ENCODE measurements at places on chromosomes 2 and 18.

- DNase-seq: no peak
Measured at GRCh38 chr2:34069604-34070003, 470.5 kb upstream of the FAM98A start.

DNA sequence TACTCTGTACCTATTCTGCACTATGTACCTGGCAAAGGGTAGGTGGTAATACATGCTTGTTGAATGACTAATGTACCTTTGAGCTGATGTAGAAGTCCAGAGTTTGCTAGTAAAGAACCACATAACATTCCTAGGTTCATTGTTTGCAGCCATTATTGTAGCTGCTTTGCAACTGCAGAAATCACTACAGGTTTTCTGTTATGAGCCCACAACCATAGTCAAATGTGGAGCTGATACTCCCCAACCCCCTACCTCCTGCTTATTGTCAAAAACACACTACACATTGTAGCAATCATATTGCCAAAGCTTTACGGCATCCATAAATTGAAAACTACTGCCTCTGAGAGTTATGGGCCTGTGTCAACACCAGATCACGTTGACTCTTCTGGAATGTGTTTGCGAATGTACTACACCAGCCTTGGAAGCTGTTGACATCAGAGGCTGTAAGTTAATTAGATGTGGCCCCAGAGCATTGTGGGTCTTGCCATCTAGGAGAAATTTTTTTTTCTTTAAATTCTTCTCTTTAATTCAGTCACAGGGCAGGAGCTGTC lies 187.0 kb downstream of the AGPS start:
- no peak for DNase-seq

- no peak for DNase-seq
Measured at GRCh38 chr2:164839914-164840457, 1.6 kb downstream of the COBLL1 start.

DNA sequence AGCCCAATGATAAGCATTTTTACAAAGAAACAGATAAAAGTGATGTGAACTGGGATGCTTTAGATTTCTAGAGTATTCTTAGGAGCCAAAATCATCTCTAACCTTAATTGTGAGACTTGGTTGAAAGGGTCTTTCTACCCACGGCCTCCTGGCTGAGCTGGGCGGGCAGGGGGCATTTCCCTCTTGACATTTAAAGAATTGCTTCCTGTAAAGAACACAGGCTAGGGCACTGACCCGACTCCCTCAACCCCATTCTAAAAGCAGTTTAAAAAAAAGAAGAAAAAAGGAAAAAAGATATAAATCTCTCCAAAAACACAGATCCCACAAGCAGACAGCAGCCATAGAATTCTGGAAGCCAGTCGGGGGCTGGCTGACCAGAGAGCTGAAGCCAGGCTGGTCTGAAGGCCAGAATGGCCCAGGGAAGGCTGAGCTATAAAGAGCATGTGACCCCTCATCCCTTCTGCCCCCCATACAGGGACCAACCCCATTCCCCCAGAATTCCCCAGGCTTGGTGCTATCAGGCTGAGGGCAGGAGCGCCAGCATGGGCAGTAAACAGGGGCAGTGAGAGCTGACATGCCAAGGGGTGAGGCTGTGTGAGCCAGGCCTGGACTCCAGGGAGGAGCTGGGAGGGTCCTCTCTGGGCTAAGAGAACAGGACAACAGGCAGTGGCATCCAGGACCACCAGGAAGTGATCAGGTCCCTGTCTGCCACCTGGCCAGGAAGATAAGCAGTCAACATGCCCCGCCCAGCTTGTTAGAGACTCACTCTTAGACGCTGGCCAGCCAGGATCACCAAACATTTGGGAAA lies 188.5 kb downstream of the HDAC4 start:
- DNase-seq: no peak

GRCh38 chr2:777546-777945 lies 100.3 kb upstream of the TMEM18 start:
- DNase-seq: no peak

GRCh38 chr2:134207589-134208209 lies 46.2 kb upstream of the MGAT5 start:
- DNase-seq: peak; percentile 62

GRCh38 chr2:86225581-86225980 lies 26.3 kb downstream of the MRPL35 start:
- DNase-seq: peak; percentile 16

- DNase-seq: no peak
Measured at GRCh38 chr2:236934656-236935055, 151.0 kb upstream of the COPS8 start.

DNA sequence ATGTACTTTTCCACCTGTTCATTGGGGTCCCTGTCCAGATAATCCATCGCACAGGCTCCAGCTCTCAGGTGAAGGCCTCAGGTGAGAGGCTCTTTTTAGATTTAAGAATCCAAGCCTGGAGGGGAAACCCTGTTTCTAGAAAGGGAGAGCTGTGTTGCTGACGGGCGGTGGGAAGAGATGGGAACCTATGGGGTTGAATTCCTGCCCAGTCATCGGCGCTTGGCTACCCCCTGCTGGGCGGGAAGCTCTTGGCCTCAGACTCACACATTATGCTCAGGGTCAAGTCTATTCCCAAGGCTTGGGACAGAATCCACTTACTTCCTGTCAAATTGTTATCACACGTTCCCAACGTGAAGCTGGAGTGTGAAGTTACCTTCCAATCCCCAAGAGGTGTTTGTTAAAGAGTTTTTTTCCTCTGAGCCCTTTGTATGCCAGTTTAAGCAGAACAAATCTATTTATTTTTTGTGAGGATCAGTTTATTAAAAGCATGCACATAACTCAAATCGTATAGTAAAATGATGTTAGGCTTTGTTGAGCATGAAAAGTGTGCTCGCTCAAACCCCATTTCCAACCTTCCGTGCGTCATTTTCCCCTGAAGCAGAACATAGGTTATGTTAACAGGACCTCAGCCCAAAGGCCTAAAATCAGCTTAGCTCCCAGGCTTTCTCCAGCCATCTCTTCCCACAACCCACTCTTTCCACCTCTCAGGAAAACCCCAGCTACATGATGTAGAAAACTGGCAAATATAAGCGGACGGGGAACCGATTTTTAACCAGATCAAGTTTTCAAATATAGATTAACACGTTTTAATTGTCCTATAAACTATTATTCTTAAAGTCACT lies 181.7 kb upstream of the ETAA1 start:
- no peak for DNase-seq

- no peak for DNase-seq
Measured at GRCh38 chr18:6022845-6023244, 127.5 kb upstream of the TMEM200C start.

DNA sequence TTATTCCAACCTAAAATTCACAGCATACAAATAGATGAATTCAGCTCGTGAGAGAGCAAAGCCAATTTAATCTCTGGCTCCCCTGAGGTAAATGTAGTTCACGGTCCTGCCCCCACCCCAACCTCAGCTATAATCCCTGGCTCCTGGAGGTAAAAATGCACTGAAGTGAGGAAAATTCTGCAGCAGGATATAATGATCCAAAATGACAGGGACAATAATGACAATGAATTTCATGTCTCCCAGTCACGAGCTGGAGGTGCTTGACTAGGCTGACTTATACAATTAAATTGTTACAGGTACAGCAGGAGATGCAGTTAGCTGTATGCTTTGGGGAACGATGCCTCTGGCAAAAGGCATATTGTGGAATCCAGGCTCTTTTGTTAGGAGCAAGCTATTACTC lies 82.0 kb downstream of the GPD2 start:
- DNase-seq: no peak

- no peak for DNase-seq
Measured at GRCh38 chr2:113834051-113834730, 55.7 kb upstream of the ACTR3 start.

GRCh38 chr18:45856531-45856930 lies 31.1 kb downstream of the SIGLEC15 start:
- no peak for DNase-seq

- DNase-seq: no peak
Measured at GRCh38 chr2:119487434-119488244, 36.6 kb downstream of the SCTR start.

GRCh38 chr2:219983836-219984235 lies 356.4 kb downstream of the SLC4A3 start:
- no peak for DNase-seq

- DNase-seq: no peak
Measured at GRCh38 chr2:124920448-124920847, 895.4 kb downstream of the CNTNAP5 start.

DNA sequence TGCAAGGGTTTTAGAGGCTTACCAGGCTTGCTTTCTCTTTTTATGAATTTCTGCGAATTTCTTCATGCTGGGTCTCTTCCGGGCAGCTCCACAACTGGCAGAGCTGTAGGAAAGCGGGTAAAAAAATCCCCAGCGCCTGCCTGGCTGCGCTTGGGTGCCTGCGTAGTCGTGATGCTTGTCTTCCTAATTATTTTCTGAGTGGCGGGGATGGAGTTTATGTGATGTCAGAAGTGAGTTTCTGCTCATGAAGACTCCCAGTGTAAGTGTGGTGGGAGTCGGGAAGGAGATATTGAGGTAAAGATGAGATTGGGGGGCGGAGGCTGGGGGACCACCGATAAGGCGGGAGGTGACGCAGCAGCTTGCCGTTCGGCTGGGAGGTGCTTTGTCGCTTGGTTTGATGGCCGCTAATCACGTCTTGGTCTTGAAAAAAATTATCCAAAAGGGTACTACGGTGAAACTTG lies 229.8 kb downstream of the LDLRAD4 start:
- DNase-seq: no peak

GRCh38 chr2:194103941-194104659 lies 1552.9 kb upstream of the SLC39A10 start:
- no peak for DNase-seq

DNA sequence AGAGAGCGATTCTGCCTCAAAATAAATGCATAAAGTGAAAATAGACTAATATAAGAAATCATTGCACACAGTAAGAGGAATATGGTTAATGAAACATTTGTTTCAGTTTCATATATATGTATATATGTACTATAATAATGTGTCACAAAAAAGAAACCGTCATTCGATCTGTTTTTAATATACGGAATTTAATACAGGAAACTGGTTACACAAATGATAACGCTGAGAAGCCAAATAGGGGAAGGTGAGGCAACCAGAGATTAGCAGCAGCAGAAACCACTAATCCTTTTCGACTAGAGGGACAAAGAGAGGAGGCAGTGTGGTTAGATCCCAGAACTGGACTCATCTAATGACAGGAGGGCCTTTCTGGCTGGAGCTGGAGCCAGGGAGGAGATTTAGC lies 64.2 kb upstream of the GREB1L start:
- no peak for DNase-seq

GRCh38 chr2:215705771-215706361 lies 270.0 kb upstream of the FN1 start:
- no peak for DNase-seq

DNA sequence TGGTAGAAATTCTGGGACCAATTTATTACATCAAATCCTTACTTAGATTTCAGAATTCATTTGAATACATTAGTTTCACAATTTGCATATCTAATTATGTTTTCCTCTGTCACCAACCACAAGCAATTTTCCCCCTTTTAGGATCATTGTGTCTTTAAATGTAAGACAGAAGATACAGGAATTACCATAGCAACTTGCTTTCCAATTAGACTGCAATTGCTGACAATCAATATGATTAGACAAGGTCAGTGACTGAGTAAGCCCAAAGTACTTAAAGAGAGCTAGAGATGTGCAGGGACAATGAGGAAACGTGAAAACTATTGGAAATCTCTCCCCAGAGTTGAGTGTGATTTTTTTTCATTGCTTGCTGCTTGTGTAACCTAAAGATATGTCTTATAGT lies 121.4 kb downstream of the FSHR start:
- no peak for DNase-seq

GRCh38 chr2:212794471-212794870 lies 255.9 kb upstream of the ERBB4 start:
- no peak for DNase-seq

GRCh38 chr2:223101340-223102039 lies 49.5 kb downstream of the KCNE4 start:
- DNase-seq: no peak

All from T-cell (primary cell).